LHCN-M2 (cell line): ENCODE measurements at places on chromosomes 16 and 17.
A peak's percentile ranks its signal among the peaks of the same experiment; 100 is the strongest.

DNA sequence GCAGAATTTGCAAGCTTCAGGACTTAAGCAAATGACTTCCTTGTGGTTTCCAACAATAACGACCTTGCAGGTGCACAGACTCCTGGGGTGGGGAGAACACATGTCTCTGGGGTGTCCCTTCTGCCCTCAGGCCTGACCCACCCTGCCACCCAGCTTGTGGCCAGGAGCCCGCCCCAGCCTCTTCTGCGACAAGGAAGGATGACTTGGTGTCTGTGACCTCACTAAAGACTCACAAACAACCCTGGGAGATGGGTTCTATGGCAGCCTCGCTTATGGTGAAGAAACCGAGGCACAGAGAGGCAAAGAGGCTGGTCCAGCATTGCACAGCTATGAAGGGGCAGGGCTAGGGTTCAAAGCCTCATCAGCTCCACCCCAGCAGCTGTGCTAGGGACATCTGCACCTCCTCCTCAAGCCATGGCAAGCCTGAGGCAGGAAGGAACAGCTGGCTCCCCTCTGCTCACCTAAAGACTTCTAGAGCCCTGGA, 2.6 kb downstream of the ATP2A3 start:
- DNase-seq: peak; percentile 42

GRCh38 chr16:85578599-85578948, 34.5 kb upstream of the GSE1 start:
- DNase-seq: no peak

DNA sequence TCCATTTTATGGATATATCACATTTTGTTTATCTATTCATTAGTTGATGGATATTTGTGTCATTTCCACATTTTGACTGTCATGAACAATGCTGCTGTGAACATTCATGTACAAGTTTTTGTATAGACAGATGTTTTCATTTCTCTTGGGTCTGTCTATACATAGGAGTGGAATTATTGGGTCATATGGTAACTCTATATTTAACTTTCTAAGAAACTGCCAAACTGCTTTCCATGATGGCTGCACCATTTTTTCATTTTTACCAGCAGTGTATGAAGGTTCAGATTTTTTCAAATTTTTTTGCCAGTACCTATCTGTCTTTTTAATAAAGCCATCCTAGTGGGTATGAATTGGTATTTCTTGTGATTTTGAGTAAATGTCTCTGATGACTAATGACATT, 15.5 kb downstream of the NFAT5 start:
- no peak for DNase-seq

DNA sequence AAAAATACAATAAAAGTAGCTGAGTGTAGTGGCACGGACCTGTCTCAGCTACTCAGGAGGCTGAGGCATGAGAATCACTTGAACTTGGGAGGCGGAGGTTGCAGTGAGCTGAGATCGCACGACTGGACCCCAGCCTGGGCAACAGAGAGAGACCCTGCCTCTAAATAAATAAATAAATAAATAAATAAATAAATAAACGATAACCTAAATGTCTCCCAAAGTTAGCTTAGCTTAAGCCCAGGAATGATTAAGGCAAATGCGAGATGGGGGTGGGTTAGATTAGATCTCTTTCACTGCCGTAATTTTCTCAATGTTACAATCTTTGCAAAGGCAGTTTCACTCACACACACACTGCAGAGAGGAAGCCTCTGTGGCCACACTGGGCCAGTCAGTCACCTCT, 46.7 kb downstream of the WSB1 start:
- DNase-seq: no peak

- DNase-seq: peak; percentile 23
Measured at GRCh38 chr17:59890720-59891119, 2.0 kb downstream of the TUBD1 start.

DNA sequence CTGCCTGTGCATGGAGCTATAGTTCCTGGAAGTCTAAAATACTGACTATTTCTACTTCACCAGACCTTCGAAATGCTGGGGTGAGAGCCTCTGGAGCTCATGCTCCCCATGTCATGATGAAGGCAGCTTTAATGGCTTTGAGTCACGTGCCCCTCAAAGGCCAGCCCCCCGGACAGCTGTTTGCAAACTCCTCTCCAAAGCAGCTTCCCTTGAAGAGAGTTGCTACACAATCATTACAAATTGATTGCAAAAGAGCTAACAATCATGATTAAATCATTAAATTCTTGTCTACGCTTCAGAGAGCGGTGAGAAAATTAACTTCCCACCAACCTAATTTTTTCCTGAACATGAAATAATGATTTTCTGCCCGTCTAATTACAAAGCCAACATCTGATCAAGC, 134.8 kb upstream of the IRX6 start:
- DNase-seq: no peak

GRCh38 chr16:781346-782010, 6.7 kb downstream of the RPUSD1 start:
- DNase-seq: no peak

GRCh38 chr16:23051587-23051986, 97.7 kb downstream of the USP31 start:
- DNase-seq: no peak

DNA sequence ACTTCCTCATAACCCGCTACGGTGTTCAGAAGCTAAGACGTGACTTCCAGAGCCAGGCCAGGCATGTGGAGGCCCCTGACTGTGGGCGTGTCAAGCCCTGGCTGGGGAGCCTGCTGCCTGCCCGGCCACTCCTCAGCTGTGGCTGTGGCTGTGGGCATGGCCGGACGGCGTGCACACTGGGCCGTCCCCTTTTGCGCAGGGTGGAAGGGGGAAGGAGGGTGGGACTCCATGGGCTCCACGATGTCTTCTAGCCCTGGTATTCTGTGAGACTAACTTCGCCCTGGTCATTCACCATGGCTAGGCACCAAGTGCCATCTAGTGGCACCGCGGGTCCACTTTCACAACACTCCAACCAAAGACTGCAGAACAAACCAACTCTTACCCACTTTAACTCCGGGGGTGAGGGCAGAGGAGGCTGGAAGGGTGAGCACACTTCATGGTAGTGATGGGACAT, 67.9 kb downstream of the N4BP1 start:
- DNase-seq: peak; percentile 70

- DNase-seq: peak; percentile 46
Measured at GRCh38 chr16:64469906-64470702, 651.8 kb downstream of the CDH11 start.

DNA sequence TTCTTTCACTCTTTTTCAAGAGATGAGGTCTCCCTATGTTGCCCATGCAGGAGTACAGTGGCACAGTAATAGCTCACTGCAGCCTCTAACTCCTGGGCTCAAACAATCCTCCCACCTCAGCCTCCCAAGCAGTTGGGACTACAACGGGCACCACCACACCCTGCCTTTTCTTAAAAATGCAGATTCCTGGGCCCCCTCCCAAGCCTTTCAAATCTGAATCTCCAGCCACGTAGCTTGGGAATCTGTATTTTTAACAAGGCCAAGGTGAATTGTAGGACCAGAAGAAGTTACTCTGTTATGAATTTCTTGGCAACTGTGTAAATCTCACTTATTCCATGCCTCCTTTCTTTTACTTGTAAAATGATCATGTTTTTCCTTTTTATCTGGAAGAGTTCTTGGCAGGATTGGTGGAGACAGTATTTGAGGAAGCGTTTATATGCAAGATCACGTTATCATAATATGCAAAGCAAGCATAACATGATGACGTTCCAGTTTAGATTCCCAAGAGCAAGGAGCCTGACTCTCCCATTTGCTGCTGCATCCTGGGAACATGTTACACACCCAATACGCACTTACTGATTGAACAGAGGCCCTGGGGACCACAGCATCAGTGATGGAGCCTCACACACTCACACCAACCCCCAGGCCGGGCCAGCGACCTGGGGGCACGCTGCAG, 44.5 kb downstream of the LITAF start:
- DNase-seq: no peak

- DNase-seq: peak; percentile 97
Measured at GRCh38 chr17:78329263-78330059, 30.4 kb downstream of the SOCS3 start.

- no peak for DNase-seq
Measured at GRCh38 chr17:32954477-32954876, 26.5 kb downstream of the TMEM98 start.

DNA sequence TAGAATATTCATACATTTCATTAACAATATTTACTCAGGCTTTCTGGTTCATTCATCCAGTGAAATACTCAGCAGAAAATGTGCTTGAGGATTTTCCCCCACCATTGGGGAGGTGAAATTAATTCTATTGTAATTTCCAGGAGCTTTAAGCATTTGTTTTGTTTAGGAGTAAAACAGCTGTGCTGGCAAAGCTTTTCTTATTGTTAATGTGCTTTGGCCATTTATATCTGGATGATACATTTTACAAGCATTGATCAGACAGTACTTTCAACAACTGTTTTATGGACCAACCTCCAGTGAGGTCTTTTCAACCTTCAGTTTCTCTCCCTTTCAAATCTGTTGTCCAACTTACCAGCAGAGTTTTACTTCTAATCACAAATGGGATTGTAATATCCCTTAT, 672.4 kb downstream of the CDH11 start:
- DNase-seq: peak; percentile 71

DNA sequence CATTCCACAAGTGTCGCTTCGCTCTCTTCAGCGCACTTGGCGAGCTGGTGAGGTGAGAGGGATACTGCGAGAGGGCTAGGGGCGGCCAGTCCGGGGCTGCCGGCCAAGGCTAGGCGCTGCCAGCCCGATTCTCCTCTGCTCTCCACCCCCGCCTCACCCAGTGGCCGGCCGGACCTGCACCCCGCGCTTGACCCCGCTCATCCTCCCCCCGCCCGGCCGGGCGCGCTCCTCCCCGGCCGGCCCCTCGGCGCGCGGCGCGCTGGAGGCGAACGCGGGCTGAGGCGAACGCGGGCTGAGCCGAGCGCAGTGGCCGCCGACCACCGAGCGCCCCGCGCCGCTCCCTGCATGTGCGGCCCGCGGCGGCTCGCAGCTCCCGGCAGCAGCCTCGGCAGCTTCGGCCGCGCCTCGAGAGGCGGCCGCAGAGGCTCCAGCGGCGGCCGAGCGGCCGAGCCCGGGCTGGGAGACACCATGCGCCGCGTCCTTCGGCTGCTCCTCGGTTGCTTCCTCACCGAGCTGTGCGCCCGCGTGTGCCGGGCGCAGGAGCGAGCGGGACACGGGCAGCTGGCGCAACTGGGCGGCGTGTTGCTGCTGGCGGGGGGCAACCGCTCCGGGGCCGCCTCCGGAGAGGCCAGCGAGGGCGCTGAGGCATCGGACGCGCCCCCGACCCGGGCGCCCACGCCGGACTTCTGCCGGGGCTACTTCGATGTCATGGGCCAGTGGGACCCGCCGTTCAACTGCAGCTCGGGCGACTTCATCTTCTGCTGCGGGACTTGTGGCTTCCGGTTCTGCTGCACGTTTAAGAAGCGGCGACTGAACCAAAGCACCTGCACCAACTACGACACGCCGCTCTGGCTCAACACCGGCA, at the start of gene SHISA9:
TSS of gene SHISA9 (plus strand) at position 2 of the 865 bp plus-strand sequence.
- DNase-seq: peak; percentile 35

DNA sequence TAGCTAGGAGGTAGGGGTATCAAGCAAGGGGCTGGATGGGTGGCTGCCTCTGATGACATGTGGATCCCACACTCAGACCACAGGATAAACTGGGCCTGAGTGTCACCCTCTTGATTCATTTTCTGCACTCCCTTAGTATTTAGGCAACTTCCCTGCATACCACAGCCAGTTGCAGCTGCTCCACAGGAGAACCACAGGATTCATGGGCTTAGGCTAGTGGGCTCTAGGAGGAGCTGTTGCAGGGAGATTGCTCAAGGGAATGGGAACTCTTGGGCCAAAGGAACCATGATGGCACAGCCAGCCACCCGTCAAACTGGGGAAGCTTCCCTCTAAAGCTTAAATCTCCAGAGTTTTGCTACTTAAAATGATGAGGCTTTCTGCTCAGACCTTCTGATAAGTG, 269.7 kb upstream of the ASIC2 start:
- DNase-seq: no peak

DNA sequence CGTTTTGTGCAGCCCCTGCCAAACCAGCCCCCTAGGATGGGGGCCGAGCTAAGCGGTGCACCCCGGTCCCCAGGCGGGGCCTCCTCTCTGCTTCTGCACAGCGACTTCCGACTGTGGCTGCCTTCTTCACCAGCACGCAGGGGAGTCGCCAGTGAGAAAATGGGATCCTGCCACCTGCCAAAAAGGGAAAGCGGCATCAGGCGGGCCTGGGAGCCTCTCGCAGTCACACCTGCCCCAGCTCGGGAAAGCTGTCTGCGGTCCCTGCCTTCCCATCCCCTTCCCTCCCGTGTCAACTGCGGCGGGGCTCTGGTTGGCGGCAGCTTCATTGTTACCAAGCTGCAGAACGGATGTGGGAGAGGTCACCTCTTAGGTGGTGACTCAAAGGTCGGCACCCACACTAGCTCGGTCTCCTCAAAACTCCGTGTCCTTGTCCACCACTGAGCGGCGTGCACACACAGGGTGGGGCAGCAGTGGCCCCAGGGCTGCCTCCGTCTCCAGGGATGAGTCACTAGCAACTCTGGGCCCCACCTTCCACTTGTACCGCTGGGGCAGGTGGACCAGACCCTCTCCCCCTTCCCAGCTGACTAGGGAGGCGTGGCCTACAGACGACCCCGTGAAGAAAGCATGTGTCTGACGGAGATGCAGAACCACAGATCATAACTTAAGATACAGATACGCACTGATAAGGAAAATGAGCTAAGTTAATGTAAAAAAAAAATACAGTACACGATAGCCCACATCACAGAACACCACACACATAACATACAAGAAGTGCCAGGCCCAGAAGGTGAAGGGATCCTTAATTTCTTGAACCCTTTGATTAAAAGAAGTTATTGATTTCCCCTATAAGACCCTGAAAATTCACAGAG, 1.5 kb upstream of the PCYT2 start:
- DNase-seq: no peak

GRCh38 chr16:6560306-6561100, 772.1 kb upstream of the RBFOX1 start:
- DNase-seq: no peak

GRCh38 chr17:7503521-7503920, 19.4 kb downstream of the POLR2A start:
- DNase-seq: no peak

DNA sequence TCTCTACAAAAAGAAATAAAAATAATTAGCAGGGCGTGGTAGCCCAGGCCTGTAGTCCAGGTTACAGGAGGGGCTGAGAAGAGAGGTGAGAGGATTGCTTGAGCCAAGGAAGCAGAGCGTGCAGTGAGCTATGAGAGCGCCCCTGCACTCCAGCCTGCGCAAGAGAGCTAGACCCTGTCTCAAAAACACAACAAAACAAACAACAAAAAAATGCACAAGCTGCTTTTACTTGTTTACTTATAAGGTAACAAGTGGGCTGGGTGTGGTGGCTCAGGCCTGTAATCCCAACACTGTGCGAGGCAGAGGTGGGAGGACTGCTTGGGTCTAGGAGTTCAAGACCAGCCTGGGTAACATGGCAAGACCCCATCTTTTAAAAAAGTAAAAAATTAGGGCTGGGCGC, 1.7 kb downstream of the CYTH1 start:
- no peak for DNase-seq

GRCh38 chr16:2854700-2855309, 3.2 kb downstream of the PRSS22 start:
- DNase-seq: no peak

GRCh38 chr17:74404789-74405188, 27.1 kb upstream of the GPRC5C start:
- DNase-seq: no peak

GRCh38 chr16:19753815-19754643, 36.0 kb downstream of the IQCK start:
- no peak for DNase-seq

- no peak for DNase-seq
Measured at GRCh38 chr17:17179371-17179827, 26.7 kb downstream of the PLD6 start.

- peak; percentile 53 for DNase-seq
Measured at GRCh38 chr16:74455213-74455612, 33.9 kb upstream of the CLEC18B start.
